ENCODE measurements at places on chromosomes 4 and X.
A peak's percentile ranks its signal among the peaks of the same experiment; 100 is the strongest.

DNA sequence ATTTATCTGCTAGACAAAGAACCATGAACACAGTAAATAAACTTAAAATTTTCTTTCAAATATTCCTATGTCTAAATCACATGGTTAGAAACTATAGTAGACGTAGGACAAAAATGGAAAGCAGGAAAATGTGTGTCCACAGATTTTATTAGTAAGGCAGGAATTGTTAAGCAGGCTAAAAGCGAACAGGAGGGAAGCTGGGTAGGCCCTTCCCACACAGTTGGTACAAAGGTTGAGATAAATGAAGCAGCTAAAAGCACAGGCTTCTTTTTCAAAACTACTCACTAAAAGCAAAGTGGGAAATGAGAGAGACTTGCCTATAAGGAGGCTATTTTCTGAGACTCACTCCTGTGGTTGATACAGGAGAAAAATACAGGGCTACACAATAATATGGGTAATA, 108.1 kb upstream of the PABPC4L start:
- DNase-seq = no peak

- DNase-seq = no peak
Measured at GRCh38 chr4:151853034-151853433, 92.2 kb upstream of the GATB start.

- DNase-seq = peak; percentile 61
Measured at GRCh38 chrX:76253432-76253831, 80.6 kb downstream of the PBDC1 start.

DNA sequence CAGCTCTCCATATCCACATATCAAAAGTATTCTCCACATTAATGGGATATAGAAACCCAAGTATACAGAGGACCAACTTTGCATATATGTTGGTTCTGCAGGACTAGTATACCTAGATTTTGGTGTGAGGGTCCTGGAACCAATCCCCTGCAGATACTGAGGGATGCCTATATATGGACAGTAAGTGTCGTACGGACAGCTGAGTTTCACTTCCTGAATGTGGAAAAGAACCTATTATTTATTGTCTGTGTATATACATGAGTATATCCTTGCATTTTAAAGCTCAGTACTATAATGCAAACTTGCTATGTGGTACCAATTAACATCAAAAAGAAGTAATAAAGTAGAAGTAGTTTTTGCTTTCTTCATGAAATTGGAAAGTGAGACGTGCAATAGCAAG, 101.9 kb downstream of the FBXW7 start:
- DNase-seq = no peak

- DNase-seq = peak; percentile 12
Measured at GRCh38 chrX:42772874-42773273, 5.1 kb downstream of the PPP1R2C start.

DNA sequence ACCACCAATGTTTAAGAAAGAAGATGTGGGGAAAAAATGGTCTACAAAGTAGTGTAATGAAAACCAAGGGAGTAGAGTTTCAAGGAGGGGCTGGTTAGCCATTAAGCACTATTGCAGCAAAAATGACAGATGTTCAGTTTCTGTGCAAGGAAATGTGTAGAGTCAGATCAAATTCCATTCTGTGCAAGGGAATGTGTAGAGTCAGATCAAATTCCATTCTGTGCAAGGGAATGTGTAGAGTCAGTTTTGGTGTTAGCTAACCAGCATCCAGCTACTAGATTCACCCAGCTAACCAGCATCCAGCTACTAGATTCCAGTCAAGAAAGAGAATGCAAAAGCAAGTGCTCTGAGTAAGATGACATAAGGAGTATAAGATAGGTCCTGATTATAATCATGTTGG, 208.8 kb downstream of the COX18 start:
- DNase-seq = no peak

GRCh38 chr4:85728464-85728863, 253.5 kb downstream of the ARHGAP24 start:
- DNase-seq = no peak

DNA sequence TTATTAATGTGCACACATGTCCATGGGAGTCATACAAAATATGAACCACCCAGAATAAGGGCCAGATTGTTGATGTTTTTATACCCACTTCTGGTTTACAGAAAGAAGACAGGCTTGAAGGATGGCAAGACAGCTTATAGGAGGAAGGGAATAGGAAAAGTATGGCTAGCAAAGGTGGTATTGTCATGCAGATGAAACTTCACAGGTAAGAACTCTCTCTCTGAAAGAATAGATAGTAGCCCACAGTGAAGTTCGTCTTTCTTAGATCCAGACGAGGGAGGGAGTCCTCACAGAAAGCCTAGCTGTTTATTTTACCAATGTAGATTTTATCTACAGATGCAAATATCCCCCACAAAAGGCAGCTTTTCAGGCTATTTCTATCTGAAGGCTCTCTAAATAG, 43.7 kb upstream of the SPIN4 start:
- no peak for DNase-seq

Data from GM12865 (cell line).